ENCODE measurements at places on chromosomes 3 and 15.

GRCh38 chr15:40500568-40501330 is 30.0 kb downstream of the CHST14 start:
- no peak for DNase-seq

DNA sequence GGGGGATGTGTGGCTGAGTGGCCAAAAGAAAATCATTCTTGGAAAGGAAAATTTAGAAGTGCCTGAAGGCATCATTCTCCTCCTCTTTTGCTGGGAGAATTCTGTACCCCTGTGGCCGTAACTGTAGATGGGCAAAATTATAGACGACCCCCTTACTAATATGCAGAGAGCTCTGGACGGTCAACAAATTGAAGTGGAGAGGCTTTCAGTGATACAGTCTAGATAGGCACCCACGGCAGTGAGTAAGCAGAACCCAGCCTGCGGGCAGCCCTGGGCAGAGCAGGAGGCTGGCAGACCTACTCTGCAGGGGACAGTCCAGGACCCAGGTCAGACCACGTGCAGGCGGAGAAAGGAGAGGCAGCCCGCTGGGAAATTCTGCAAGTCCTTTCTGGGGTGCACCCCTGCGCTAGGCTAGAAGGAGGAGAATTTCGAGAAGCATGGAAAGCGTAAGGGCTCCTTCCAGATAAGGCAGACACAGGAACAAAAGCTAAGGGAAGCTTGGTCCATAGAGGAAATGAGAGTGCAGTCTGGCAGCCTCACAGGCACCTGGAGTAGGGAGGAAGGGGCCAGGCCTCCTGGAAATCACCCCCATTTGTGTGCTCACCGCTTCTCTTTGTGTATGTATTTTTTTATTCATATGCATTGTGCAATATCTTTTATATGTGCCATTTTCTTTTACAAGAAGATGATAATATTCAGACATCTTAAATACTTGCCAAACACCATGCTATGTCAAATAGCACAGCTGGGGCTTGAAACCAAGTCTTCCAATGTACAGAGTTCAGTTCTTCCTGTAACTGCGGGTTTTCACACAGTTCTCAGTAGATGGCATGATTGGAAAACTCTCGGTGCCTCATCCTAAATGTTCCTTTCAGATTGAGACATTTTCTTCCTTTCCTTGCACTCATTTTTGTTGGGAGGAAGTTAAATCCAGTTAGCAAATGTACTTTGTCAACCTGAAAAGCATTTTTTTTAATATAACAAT is 40.2 kb downstream of the LRRK1 start:
- DNase-seq = no peak

DNA sequence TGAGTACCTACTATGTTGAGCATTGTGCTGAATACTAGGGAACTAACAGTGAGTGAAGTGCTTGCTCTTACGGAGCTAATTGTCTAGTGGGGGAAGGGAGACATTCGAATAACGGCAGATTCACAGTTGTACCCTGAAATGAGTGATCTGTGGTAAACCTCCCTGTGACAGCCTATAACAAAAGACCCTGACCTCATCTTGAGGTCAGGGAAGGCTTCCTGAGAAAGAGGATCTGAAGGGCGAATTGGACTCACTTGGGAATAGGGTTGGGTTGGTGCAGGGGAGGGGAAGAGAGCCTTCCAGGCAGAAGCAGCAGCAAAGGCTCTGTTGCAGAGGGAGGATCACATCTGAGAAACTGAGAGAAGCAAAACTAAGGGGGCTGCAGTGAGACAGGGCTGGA is 13.2 kb downstream of the HPS3 start:
- DNase-seq = no peak

GRCh38 chr15:101207867-101208288 is 44.0 kb downstream of the CHSY1 start:
- no peak for DNase-seq

GRCh38 chr3:46944191-46944590 is 32.4 kb downstream of the CCDC12 start:
- no peak for DNase-seq

GRCh38 chr3:155435821-155436220 is 142.3 kb upstream of the STRIT1 start:
- no peak for DNase-seq

- DNase-seq = no peak
Observed at GRCh38 chr3:151084893-151085226, 604 bp upstream of the MED12L start.

GRCh38 chr3:69724722-69725435 is 14.4 kb upstream of the MITF start:
- DNase-seq = no peak

DNA sequence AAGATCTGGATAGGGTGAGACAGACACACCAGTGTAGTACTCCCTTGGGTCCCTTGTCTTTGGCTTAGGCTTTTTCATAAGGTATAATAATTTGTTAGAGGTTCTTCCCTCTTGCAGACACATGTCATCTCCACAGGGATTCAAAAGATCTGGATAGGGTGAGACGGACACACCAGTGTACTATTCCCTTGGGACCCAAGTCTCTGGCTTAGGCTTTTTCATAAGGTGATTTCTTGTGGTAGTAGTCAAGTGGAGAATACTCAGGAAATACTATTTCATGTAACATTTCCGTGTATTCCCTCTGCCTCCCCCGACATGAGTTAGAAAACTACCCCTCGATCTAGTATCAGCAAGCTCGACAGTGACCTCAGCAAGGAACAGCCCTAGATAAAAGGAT is 954 bp upstream of the MAPKBP1 start:
- no peak for DNase-seq

DNA sequence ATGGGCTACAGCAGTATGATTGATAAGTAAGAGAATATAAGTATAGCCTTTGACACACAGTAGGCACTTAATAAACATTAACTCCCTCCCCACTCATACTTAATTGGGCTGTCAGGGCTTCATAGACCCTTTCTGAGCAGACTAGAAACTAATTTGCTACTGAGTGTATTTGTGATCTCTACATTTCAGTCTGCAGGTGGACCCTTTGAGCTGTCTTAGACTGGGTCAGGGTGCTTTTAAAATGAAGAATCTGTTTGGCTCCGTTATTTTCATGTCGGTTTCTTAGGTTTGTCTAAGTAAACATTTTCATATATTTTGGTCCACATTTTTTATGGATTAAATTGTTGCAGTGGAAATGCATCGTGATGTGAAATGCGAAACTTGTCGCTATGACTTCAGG is 50.3 kb upstream of the SELENOK start:
- DNase-seq = no peak

DNA sequence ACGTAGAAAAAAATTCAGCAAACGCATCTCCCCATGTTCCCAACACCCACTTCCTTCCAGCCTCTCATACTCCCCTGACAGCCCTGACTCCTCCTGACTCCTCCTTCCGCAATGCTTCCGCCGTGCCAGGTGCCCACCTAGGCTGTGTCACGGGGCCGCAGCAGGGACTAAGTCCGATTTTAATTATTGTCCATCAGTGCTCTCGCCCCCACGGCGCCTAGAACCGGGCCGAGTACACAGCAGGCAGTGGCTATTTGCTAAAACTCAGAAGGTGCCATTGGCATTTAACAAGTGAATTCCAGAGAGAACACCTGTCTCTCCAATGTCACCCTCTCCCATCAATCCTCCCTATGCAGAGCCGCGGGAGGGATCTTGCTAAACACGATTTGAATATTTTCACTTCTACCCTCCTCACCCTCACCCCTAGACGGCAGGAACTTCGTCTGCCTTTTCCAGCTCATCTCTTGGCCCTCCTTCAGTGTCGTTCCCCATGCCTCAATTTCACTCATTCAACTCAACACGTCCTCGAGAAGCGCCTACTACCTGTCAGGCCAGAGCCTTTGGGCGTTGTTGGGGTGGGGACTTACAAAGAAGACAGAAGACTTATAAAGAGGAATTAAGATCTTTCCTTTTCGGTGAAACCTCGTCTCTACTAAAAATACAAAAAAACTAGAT is 11.5 kb upstream of the SHF start:
- no peak for DNase-seq

DNA sequence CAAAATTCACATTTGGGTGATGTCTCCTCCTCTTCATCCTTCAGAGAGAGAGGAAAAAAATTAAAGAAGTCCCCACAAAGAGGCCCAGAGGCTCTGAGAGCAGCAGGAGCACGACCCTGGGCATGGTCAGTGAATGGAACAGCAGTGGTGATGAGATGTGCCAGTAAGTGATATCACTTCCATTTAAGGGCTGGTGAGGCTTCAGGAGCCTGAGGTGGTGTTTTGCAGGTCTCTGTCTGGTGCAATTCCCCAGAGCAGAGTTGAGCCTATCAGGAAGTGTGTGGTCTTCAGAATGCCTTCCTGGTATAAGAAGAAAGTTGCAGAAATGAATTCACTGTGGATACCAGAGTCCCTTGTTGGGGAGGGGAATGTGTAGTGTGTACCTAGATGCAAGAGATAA is 21.4 kb downstream of the ERICH6 start:
- no peak for DNase-seq

DNA sequence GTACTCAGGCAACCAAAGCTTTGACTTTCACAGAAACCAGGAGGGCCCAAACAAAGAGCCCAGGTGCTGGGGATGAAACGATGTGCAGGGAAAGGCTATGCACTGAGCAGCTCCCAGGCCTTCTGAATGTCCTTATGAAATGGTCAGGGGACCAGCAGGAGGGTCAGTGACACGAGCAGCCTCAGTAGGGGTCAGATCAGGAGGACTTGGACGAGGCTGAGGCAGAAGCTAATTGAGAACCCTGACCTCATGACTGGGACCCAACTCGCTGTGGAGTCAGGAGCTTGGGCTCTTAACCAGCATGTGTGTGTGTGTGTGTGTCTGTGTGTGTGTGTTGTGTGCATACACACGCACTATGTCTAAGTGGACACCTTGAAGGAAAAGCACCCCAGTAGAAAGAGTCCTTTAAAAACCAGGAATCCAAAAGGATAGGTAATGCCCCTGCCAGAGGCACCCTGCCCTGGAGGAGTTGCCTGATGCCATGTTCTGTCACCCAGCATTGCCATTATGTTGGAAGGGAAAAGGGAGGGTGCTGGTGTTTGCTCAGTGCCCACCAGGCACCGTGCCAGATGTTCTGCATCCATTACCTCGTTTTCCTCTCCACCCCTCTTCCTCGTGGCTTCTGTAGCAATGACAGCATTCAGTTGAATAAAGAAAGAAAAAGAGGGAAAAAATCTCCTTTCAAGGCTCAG is 50.9 kb downstream of the CORO2B start:
- DNase-seq = no peak

GRCh38 chr15:80426316-80426715 is 22.1 kb downstream of the ARNT2 start:
- DNase-seq = no peak

- no peak for DNase-seq
Observed at GRCh38 chr3:125694761-125695294, 99.5 kb upstream of the OSBPL11 start.

GRCh38 chr3:24161841-24162240 is 216.8 kb downstream of the NR1D2 start:
- no peak for DNase-seq

DNA sequence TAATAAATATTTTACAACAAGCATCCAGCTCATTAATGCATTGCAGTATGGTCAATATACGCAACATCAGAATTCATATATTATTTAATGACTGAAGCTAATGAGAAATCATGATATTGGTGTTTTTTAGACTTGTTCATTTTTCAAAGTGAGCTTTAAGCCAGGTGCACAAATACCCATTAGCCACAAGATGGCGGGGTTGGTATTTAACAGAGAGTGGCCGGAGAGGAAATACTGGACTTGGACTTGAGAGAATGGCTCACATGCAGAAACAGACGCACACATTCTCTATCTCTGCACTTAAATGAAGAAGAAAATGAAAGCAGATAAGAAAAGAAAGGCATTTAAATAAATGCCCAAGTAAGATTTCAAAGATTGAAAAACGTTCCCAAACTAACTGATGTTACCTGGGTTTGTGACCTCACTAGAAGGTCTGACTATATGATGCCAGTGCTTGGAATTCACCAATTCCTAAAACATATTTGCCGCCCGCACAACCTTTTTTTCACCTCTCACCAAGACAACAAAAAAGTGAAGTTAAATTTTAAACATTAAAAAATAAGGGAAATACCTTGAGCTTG is 21.2 kb upstream of the CRBN start:
- DNase-seq = no peak
